ENCODE measurements at places on chromosomes 2 and 18. TPM values are rescaled to one million over a fixed set of nuclear protein-coding genes. Genes with fewer than 3 reads are reported as not detected.

- DNase-seq = no peak
These were observed 53.5 kb downstream of the VSNL1 start for GRCh38 chr2:17593841-17594491.

DNA sequence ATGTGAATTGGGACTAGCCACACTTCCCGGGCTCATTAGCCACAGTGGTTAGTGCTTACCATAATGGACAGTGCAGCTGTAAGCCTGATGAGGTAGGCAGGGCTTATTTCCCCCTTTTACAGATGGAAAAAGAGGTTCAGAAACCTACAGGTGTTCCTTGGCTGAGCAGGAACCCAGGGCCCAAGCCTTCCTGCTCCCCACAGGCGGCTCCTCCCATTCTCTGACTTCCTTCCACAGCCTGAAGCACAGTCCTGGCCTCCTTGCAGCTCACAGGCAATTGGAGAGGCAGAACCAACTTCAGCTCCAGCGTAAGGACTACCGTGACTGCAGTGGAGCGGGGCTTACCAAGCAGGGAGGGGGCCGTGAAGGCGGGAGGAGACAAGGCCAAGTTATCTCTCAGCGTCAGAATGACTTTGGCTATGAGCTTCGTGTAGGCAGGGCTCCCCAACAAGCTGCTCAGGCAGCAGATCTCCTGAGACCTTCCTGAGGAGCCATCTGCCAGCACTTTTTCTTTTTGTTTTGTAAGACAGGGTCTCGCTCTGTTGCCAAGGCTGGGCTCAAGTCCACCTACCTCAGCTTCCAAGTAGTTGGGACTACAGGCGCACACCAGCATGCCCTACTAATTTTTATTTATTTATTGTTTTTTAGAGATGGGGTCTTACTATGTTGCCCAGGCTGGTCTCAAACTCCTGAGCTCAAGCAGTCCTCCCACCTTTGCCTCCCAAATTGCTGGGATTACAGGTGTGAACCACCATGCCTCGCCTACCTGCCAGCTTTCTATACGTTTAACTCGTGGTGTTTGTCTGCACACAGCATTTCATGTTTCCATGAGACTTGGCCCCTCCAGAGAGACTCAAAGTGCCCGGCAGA is 34.2 kb upstream of the NT5DC4 start:
- DNase-seq = no peak

DNA sequence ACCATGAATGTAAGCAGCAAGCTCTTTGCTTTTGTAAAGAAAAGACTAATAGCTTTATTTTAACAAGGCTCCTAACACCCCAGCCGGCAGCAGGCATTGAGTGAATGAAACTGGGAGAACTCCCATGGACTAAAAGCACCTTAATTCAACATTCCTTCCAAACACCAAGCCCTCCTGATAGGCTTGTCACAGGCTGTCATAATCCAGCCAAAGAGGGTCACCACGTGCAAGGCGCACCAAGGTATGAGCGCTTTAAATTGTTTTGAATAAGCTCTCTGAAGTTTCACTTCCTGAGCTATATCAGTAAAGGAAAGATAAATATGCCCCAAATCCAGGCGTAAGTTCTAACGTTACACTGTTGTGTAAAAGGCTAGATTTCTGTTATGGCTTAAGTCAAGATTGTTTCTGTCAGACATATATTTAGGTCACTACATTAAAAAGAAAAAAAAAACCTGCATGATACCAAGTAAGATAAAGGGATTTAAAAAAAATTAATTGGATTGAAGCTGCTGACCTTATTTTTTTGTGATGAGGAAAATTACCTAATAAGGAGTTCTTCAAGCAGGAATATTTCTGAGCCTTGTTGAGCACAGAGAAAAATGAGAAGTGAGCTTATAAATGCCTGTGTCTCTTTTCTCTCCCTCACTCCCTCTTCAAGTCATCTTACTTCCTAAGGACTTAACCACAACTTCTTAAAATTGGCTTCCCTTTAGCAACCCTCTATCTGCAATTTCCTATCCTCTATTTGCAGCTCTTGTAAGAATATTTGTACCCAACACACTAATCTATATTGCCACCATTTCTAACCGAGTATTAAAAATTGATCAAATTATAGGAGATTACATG is 136.1 kb upstream of the NRP2 start:
- DNase-seq = no peak

DNA sequence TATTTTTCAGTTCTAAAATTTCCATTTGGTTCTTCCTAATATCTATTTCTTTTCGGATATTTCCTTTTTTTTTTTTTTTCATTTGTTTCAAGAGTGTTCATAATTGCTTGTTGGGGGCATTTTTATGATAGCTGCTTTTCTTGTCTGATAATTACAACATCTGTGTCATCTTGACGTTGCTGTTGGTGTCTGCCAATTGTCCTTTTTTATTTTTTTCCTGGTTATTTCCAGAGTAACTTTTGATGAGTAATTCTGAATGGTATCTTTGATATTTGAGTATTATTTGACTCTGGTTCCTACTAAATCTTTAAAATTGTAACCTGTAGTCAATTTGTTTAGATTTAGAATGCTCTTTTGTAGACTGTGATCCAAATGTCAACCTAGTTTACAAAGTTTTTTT is 51.3 kb upstream of the CHRNA1 start:
- DNase-seq = no peak

GRCh38 chr18:3458378-3458777 is 8.4 kb downstream of the TGIF1 start:
- DNase-seq = no peak

DNA sequence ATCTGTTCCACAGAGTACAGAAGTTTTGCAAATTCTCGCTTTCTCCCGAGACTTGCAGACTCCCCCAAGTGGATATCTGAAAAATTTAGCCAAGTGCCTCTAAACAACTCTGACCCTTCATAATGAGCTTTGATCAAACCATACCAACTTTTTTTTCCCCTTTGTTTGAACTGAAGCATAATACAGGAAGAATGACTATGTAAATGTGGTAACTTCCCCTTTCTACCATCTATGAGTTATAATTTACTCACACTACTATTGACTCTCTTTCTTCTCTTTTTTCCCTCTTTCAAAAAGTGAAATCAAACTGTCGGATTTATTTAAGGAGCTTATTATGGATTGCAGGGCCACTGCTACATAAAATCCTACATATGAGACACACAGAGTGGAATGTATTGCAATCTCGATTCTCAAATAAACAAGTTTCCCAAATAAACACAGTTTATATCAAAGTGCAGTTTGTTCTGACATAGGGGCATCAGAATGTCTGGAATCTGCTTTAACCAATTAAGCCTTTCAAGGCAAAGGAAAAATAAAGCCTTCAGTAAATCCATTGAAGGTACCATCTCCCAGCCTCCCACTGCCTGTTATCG is 1.4 kb upstream of the ZNF804A start:
- no peak for DNase-seq

LHCGR gene
- 0.32 TPM for total RNA-seq

- DNase-seq = no peak
These were observed 4.0 kb upstream of the DGUOK start for GRCh38 chr2:73922681-73923080.

- DNase-seq = no peak
These were observed 64.8 kb downstream of the ST3GAL5 start for GRCh38 chr2:85823951-85824350.

CABLES1 gene
- 14.6 TPM for total RNA-seq

DNA sequence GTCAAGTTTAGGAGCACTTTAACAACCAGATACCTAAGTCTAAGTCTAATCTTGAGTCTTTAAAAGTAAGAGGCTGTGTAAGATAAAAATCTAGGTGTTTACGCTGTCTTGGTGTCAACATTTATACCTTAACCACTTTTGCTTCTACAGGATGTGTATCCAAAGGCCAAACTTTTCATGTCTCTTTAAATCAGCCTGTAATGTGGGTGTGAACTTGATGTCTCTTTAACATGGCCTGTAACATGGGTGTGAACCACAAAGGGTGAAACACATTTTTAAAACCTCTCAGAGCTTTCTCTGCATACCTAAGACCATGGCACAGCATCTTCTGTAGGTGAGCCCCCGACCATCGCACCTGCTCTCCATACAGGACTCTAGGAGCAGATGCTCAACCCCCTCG is 40.4 kb downstream of the SH3YL1 start:
- no peak for DNase-seq

DNA sequence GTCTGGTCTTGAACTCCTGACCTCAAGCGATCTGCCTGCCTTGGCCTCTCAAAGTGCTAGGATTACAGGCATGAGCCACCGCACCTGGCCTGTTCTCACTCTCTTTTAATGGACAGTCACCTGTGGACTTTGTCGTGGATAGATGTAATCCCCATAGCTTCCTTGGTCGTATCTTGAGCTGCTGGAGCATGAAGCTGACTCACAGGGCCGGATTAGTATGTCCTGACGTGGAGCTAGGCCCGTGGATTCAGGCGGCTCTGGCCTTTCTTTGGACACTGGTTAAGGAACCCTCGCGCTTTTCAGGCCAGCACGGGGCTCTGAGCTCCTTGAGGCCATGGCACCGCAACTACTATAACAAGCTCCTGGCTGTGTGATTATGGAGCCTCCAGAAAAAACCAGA is 27.5 kb upstream of the GBX2 start:
- DNase-seq = no peak

STPG4 gene
- total RNA-seq = 0.20 TPM

NFATC1 gene
- 7.4 TPM for total RNA-seq

DNA sequence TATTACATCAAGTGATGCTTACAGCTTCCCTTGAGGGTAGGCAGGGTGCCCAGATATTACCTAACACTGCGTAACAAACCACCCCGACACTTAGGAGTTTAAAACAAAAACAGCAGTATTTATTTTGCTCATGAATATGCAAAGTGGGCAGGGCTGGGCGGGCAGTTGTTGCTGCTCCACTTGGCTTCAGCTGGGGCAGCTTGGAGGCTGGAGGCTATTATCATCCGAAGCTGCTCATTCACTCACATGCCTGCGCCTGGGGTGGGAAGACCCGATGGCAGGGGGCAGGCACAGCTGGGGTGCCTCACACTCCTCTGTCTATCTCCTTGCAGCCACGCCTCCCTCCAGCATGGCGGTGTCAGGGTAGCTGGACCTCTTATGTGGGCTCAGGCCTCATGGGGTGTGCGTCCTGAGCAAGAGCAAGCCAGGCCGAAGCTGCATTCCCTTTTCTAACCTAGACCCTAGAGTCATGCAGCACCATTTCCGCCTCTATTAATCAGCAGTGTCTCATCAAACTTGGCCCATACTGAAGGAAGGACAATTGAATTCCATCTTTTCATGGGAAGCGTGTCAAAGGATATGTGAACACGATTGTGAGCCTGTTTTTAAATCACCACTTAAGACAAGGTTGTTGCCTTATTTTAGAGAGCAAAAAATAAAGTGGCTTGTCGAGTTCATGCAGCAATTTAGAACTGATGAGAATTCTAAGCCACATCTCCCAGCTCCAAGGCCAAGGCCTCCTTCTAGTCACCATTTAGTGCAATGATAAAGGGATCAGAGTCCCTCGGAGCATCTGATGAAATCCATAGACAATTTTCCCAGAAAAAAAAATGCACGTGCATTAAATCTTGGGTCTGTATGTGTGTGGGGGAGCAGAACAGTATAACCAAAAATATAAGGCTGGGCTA is 54.9 kb downstream of the SDC1 start:
- DNase-seq = no peak

- no peak for DNase-seq
These were observed 80.8 kb downstream of the COLEC12 start for GRCh38 chr18:419541-420175.

- no peak for DNase-seq
These were observed at the start of gene ZBTB7C for GRCh38 chr18:48408727-48409590. TSS of gene ZBTB7C (minus strand) at chr18:48409383.

DNA sequence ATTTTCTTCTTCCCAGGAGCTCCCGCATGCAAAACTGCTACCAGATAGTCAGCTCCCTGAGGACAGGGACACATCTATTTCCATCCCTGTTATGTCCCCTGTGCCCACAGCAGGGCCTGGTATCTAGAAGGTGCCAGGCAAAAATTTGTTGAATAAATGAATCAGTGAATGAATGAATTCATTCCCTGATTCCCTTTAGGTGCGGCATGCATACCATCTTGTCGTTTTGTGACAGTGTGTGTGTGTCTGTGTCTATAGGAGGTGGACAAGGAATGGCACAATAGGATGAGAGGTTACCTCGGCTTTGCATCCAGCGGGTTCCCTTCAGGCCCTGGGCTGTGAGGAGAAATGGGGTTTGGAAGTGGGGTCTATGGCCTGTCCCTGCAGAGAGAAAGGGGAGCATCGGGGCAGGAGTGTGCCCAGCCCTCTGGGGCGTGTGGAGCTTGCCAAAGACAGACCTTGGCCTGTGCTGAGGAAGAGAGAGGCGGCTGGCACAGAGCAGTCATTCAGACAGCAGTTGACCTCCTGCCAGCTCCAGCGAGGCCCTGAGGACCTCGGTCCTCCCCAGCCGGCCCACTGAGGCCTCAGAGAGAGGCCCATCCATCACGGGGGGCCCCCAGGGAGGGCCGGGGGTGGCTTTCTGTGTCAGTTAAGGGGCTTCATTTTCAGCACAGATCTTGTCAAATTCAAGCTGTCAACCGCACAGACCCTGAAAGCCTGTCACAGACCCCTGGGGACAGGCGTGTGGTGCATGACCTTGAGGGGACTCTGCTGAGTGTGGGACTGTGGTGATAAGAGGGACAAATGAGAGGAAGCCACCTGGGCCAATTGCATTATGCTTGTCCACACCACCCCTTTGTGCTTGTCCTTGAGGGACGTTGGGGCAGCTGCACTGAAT is 125.9 kb upstream of the CXCR4 start:
- DNase-seq = no peak

CCL20 gene
- total RNA-seq = 1.0 TPM

DNA sequence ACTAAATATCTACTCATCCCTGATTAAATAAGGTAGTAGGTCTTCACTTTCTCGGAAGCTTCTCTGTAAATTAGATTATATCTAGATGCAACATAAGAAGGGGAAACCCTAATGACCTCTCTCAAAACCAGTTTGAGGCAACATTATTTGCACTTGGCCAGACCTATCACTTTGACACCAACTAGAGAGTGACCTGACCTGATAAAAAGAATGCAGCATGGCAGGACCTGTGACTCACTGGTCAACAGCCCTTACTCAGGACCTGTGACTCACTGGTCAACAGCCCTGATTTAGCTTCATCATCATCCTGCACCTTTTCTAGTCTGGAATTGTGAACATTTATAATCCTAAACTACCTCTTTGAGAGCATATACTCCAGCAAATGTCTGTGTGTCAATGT is 1957.7 kb upstream of the CELF4 start:
- no peak for DNase-seq

DNA sequence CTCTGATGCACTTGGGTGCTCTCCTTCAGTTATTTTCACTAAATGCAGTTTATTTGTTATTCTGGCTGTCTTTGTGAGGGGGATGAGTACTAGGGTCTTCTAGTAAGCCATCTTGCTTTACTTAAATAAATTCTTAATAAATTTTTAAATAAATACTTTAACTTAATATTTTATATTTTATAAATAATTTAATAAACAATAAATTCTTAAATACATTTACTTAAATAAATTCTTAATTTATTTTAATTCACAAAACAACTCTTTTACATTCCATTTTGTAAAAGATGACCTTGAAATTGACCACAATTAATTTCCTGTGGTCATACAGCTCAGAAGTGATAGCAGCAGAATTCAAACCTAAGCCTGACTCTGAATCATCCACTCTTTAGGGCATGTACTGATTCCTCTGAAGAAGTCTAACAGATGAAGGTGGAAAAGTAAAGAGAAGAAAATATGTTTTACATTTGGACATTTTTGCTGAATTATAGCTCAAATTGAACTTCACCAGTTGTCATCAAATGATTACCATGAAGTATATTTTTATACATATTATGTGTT is 28.8 kb downstream of the MYL1 start:
- DNase-seq = no peak

GRCh38 chr18:40055262-40055661 is 1899.8 kb upstream of the PIK3C3 start:
- no peak for DNase-seq
